ENCODE measurements at places on chromosomes 6 and 20. TPM values are rescaled to one million over a fixed set of nuclear protein-coding genes. Genes with fewer than 3 reads are reported as not detected.

Gene SLC35D3
- total RNA-seq = not detected

Gene NHLRC1
- total RNA-seq = 2.3 TPM

Gene FOXS1
- 3.3 TPM for total RNA-seq

Gene STMND1
- not detected for total RNA-seq

Gene SLC35F1
- total RNA-seq = 0.29 TPM

Gene MDC1
- 32.8 TPM for total RNA-seq
